Esophagus muscularis mucosa (tissue), 4 donors: ENCODE measurements at places on chromosomes 3 and 15.
A peak's percentile ranks its signal among the peaks of the same experiment; 100 is the strongest.

DNA sequence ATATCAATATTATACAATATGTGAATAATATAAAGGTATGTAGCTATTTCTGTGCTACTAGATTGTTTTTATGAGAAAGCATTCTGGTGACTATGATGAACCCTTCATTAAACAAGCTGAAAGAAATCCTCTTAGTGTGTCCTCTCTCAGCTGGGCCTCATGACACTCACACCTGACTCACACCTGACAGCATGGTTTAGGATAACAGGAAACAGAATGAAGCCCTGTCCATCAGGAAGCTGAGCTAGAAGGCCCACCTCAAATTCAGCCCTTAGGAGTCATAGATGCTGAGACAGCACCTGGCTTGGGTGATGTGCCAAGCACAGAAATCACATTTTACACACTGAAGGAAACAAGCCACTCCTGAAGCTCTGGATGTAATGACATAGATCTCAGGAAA is 30.8 kb downstream of the CHCHD4 start:
- H3K27ac ChIP-seq, result no peak overlapping the region
- H3K4me3 ChIP-seq, result no peak overlapping the region
- no peak for DNase-seq
- no peaks in the 10 kb centered on the region for H3K36me3 ChIP-seq
- H3K4me1 ChIP-seq, result no peaks in the 10 kb centered on the region
- H3K27me3 ChIP-seq, result no peaks in the 10 kb centered on the region

GRCh38 chr3:11385326-11385725 is 113.1 kb downstream of the ATG7 start:
- no peaks in the 10 kb centered on the region for H3K36me3 ChIP-seq
- H3K4me1 ChIP-seq, result peaks cover 28% of the 10 kb centered on the region
- no peak overlapping the region for H3K4me3 ChIP-seq
- H3K27ac ChIP-seq, result peak overlapping the region; percentile 39
- DNase-seq, result no peak

DNA sequence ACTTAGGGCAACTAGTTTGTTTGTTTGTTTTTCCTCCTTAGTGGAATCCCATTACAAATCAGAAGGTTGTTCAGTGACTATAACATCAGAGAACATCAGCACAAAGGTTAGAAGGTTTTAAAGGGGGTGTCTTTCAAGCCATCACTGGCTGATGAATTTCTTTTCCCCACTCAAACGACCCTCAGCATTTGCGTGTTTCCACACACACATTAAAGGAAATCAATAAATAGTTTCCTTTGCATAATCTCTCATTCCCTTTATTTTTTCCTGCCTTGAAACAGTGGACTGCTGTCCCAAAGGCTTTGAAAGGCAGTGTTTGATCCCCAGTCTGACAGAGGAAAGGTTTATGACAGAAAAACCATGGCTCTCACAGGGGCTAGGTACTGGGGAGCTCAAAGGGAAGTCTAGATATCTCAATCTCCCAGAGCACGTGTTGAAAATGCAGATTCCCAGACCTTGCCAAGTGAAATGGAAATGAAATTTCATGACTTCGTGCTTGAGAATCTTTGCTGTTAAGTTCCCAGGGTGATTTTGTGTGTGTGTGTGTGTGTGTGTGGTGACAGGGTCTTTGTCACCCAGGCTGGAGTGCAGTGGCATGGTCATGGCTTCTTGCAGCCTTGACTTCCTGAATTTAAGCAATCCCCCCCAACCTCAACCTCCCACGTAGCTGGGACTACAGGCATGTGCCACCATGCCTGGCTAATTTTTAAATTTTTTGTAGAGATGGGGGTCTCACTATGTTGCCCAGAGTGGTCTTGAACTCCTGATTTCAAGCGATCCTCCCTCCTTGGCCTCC is 2.2 kb upstream of the INTS14 start:
- no peak overlapping the region for H3K27ac ChIP-seq
- peaks cover 29% of the 10 kb centered on the region for H3K4me1 ChIP-seq
- no peak overlapping the region for H3K4me3 ChIP-seq

- H3K4me1 ChIP-seq, result no peaks in the 10 kb centered on the region
- H3K36me3 ChIP-seq, result no peaks in the 10 kb centered on the region
- H3K27ac ChIP-seq, result no peak overlapping the region
- no peaks in the 10 kb centered on the region for H3K27me3 ChIP-seq
- DNase-seq, result no peak
Observed at GRCh38 chr3:127170814-127171213, 22.1 kb upstream of the PRR23E start.

DNA sequence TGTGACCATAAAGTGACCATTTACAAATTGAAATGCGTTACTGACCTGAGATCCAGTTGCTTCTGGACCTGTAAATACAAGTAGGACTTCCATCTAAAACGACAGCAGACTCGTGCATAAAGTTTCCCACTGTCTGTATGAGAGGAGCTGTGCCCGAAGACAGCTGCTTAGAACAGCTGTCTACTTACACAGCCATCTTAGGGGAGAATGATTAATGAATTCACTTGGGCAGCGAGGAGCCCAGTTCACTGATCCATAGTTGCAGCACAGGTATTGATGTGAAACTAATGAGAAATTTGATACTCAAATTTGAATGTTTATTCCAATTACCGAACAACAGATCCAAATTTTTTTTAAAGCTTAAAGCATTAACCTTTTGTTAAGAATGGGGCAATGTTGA is 748.1 kb downstream of the NR2F2 start:
- no peaks in the 10 kb centered on the region for H3K36me3 ChIP-seq
- H3K4me3 ChIP-seq, result no peak overlapping the region
- DNase-seq, result no peak
- H3K27ac ChIP-seq, result no peak overlapping the region
- no peaks in the 10 kb centered on the region for H3K27me3 ChIP-seq

DNA sequence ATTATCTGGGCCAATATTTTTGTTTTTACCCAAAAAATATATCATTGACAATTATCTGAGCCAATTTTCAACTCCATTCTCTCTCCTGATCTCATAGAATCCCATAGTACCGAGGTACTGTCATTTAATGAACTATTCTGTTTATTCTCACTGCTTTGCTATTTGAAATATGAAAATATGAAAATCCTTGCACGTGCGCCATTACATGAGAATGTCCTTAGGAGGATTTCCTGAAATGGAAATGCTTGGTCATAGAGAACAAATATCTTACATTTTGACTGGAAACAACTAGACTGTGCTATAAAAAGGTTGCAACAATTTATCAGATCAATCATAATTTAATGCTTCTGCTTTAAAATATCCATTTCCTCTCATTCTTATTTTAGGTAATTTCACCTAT is 18.3 kb downstream of the FRMD4B start:
- H3K4me1 ChIP-seq, result no peaks in the 10 kb centered on the region
- H3K27me3 ChIP-seq, result no peaks in the 10 kb centered on the region
- DNase-seq, result no peak
- H3K36me3 ChIP-seq, result no peaks in the 10 kb centered on the region
- H3K4me3 ChIP-seq, result no peak overlapping the region

- no peak for DNase-seq
- H3K36me3 ChIP-seq, result no peaks in the 10 kb centered on the region
- H3K27me3 ChIP-seq, result no peaks in the 10 kb centered on the region
- no peaks in the 10 kb centered on the region for H3K4me1 ChIP-seq
Observed at GRCh38 chr3:129526121-129526900, 2.1 kb upstream of the RHO start.

GRCh38 chr15:41797201-41797944 is 23.1 kb downstream of the MAPKBP1 start:
- no peak for DNase-seq
- H3K4me3 ChIP-seq, result no peak overlapping the region
- peaks cover 51% of the 10 kb centered on the region for H3K4me1 ChIP-seq
- H3K36me3 ChIP-seq, result no peaks in the 10 kb centered on the region

- peaks cover 13% of the 10 kb centered on the region for H3K4me1 ChIP-seq
- no peak overlapping the region for H3K4me3 ChIP-seq
- H3K27ac ChIP-seq, result peak overlapping the region; percentile 41
- peak; percentile 91 for DNase-seq
- no peaks in the 10 kb centered on the region for H3K36me3 ChIP-seq
Observed at GRCh38 chr15:61155741-61156700, 73.1 kb downstream of the RORA start.

DNA sequence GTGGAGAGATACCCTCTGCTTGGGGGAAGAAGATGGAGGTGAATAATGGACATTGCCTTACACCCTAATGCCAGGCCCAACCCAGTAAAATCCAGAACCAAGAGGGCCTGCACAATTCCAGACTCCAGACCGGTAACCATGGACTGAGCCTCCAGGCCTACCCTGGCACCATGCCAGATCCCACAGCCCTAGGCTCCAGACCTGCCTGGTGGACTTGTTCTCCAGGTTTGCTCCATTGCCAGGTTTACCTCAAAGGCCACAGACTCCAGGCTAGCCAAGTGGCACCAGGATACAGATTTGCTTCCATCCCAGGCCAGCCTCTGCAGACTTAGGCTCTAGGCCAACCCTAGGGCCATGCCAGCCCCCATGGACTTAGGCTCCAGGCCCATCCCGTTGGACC is 14.0 kb downstream of the PLCH1 start:
- no peaks in the 10 kb centered on the region for H3K36me3 ChIP-seq
- no peaks in the 10 kb centered on the region for H3K27me3 ChIP-seq
- no peaks in the 10 kb centered on the region for H3K4me1 ChIP-seq
- no peak overlapping the region for H3K27ac ChIP-seq
- H3K4me3 ChIP-seq, result no peak overlapping the region
- DNase-seq, result no peak

GRCh38 chr3:155512867-155513261 is 219.4 kb upstream of the STRIT1 start:
- no peak overlapping the region for H3K4me3 ChIP-seq
- no peaks in the 10 kb centered on the region for H3K36me3 ChIP-seq
- no peaks in the 10 kb centered on the region for H3K27me3 ChIP-seq
- no peaks in the 10 kb centered on the region for H3K4me1 ChIP-seq

DNA sequence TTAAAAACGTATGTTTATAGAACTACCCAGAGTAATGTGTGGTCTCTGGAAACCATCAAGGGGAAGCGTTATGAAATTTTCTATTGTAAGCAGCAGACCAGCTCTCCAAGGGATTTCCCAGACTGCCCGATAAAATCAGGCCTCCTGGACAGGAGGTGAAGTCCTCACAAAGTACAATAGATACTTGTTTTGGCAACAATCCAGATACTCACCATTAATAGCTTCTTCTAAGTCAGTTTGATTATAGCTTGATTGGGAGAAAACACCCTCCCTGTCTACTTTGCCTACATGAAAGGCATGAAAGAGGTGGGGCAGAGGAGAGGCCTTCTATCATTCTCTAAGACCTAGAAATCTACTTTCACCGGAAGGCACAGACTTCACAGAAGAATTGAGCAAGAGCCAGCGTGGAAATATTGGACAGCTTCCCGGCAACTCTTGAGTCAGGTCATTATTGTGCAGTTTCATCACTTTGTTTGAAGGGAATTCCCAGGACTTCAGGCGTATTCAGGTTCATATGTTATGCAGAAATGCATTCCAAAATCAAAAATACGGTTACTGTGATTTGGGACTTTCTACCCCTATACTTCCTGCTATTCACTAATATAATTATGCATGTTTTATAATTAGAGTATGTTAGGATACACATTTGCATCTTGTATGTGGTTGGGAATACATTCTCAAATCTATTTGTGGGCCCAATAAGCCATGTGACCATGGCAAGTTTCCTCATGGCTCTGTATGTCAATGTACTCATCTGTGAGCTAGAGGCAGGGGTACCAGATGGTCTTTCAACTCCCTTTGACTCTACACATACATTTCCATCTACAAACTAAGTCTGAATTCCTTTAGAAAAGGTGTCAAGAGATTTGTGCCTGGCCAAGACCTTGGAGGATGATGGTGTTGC is 103.5 kb downstream of the CD47 start:
- H3K4me1 ChIP-seq, result peaks cover 38% of the 10 kb centered on the region

DNA sequence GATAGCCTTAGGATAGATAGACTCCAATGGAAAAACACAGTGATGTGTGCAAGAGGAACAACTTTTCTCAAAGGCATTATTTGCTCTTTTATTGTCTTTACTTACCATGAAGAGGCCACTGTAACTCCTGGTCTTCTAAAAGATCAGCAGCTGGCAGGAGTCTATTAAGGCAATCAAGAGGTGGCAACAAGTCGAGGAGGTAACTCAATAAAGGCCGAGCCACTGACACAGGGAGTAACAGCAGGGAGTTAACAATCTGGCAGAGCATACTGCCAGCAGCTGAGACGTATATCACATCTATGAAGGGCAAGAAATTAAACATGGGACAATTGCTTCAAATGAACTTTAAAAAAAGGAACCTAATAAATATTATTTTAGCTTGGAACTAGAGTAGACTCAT is 106.2 kb downstream of the HERC1 start:
- H3K4me3 ChIP-seq, result no peak overlapping the region
- no peak overlapping the region for H3K27ac ChIP-seq
- H3K36me3 ChIP-seq, result peaks cover 90% of the 10 kb centered on the region
- no peaks in the 10 kb centered on the region for H3K27me3 ChIP-seq

DNA sequence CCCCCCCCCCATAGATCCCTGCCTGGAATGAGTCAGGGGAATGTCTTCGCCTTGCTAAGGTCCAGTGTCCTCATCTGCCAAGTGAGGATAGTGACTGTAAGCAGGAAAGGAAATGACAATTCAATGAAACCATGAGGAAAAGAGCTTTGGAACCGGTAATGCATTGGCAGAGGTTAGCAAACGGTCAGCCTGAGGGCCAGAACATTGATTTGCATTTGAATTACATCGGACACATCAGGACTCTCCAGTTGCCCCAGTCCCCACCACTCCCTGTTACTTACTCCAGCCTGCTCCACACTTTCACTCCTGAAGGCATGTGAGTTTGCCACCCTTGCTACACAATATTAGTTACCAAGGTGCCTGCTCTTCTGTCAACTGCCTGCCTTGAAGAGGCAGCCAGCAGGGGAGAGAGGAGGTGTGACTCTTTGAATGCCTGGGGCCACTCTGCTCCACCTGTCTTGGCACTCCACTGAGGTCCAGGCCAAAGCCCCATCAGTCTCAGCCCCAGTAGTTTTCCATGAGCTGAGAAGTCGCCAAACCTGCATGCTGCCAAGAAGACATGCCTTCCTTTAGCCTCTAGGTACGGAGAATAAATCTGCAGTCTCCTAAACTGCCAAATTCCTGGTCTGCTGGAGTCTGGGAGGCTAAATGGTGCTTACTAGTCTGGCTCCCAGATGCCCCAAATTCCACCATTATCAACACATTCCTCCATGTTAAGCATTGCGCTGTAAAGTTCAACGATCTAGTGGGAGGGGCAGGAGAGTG is 191.7 kb upstream of the TLE3 start:
- H3K4me1 ChIP-seq, result peaks cover 29% of the 10 kb centered on the region
- H3K27ac ChIP-seq, result no peak overlapping the region
- H3K27me3 ChIP-seq, result no peaks in the 10 kb centered on the region

DNA sequence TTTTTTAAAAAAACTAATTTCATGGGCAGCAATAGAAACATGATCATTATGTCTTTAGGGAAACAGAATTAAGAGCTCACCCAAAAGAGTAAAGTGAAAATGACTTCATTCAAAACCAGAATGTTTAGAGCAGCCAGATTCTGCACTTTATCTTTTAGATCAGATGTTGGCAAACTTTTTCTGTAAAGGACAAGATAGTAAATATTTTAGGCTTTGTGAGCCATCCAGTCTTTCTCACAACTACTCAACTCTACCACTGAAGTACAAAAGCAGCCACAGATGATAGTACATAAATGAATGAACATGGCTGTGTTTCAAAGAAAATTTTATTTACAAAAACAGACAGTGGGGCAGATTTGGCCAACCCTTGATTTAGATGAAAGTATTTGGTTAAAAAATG is 84.5 kb downstream of the SETD2 start:
- H3K27me3 ChIP-seq, result no peaks in the 10 kb centered on the region
- no peak overlapping the region for H3K4me3 ChIP-seq
- no peaks in the 10 kb centered on the region for H3K4me1 ChIP-seq
- no peak overlapping the region for H3K27ac ChIP-seq
- H3K36me3 ChIP-seq, result peaks cover 70% of the 10 kb centered on the region
- DNase-seq, result no peak
